Thyroid gland (tissue), 4 donors: ENCODE measurements at places on chromosomes 4 and X. TPM values are rescaled to one million over a fixed set of nuclear protein-coding genes. Genes with fewer than 3 reads are reported as not detected.

DNA sequence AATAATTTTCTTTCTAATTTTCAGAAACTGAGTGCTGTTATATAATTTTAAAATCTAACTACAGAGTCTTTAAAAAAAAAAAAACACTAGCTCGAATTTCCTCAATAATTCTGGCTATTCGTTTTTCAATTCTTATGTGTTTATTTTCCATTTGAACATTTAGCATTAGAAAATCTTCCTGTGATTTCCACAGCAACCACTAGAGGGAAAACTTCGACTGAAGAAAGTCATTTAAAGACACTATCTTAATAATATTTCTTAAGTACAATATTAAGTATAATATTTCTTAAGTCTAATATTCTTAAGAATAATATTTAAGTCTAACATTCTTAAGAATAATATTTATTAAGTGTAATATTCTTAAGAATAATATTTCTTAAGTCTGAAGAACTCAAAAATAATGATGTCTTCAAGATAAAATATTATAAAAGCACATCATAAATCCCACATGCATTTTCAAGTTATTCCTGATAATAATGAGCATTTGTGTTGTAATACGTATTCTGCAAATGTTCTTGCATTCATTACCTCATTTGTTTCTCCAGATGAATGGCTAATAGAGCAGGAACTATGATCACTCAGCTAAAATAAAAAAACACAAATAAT, 118.4 kb upstream of the WDR17 start:
- DNase-seq, result no peak
- H3K27me3 ChIP-seq, result no peaks in the 10 kb centered on the region
- H3K4me1 ChIP-seq, result no peaks in the 10 kb centered on the region

CXCL10 gene
- not detected for total RNA-seq

GAGE12F gene
- not detected for total RNA-seq

DNA sequence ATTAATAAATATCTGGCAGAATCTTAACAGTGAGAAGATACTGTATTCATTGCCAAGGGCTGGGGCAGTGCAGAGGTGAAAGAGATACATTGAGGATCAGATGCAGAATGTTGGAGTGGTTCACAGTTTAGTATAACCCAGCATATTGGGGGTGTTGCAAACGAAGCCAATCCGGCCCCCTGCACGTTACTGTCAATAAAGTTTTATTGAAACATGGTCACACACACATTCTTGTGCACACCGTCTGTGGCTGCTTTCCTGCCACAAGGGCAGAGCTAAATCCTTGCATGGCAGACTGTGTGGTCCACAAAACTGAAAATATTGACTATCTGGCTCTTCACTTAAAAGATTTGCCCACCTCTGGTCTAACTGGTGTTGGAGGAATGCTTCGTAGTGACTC, 119.7 kb downstream of the SHOX start:
- H3K36me3 ChIP-seq, result no peaks in the 10 kb centered on the region
- no peak overlapping the region for H3K4me3 ChIP-seq
- DNase-seq, result no peak
- no peaks in the 10 kb centered on the region for H3K4me1 ChIP-seq
- no peak overlapping the region for H3K27ac ChIP-seq
- H3K27me3 ChIP-seq, result no peaks in the 10 kb centered on the region

PABPC1L2B gene
- not detected for total RNA-seq

- H3K4me3 ChIP-seq, result no peak overlapping the region
- H3K36me3 ChIP-seq, result no peaks in the 10 kb centered on the region
- H3K4me1 ChIP-seq, result peaks cover 13% of the 10 kb centered on the region
- H3K27ac ChIP-seq, result no peak overlapping the region
- no peaks in the 10 kb centered on the region for H3K27me3 ChIP-seq
These were observed 28.6 kb downstream of the ANAPC10 start for GRCh38 chr4:145069361-145069760.

- no peaks in the 10 kb centered on the region for H3K36me3 ChIP-seq
- H3K27me3 ChIP-seq, result no peaks in the 10 kb centered on the region
- no peak for DNase-seq
- no peak overlapping the region for H3K27ac ChIP-seq
- no peaks in the 10 kb centered on the region for H3K4me1 ChIP-seq
- H3K4me3 ChIP-seq, result no peak overlapping the region
These were observed 429.1 kb upstream of the FTHL17 start for GRCh38 chrX:31500921-31501320.

ADGRG4 gene
- not detected for total RNA-seq

ASB9 gene
- 2.0 TPM for total RNA-seq

ETDA gene
- total RNA-seq, result not detected

FGG gene
- not detected for total RNA-seq

- no peak overlapping the region for H3K27ac ChIP-seq
- DNase-seq, result no peak
- no peak overlapping the region for H3K4me3 ChIP-seq
- H3K36me3 ChIP-seq, result no peaks in the 10 kb centered on the region
- H3K27me3 ChIP-seq, result no peaks in the 10 kb centered on the region
These were observed 19.8 kb upstream of the SGMS2 start for GRCh38 chr4:107804956-107805355.

DNA sequence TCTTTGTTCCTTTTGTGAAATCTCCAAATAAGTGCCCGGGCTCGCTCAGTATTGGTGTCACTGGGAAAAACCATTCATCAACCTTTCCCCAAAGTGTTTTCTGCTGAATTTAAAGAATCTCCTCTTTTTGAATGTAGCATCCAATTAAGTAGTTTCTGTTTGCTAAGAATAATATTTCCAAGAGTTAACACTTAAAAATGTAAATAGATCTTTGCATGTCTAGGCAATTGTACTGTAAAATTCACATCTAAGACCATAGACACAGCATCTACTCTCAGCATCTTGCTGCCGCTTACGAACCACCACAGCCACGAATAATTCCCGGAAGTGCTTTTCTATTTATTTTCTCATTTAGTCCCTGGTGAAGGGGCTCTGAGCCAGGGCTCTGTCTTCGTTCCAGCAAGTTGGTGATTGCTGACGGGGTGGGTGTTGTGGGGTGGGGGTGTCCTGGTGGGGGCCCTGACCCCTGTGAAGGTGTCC, 1.4 kb downstream of the NSG1 start:
- peaks cover 9% of the 10 kb centered on the region for H3K27me3 ChIP-seq
- H3K27ac ChIP-seq, result no peak overlapping the region
- H3K4me1 ChIP-seq, result peaks cover 18% of the 10 kb centered on the region
- no peak for DNase-seq
